ENCODE measurements at places on chromosomes 16 and 17.

- DNase-seq, result no peak
Measured at GRCh38 chr17:42676424-42677011, at the start of gene PLEKHH3. Gene PLEKHH3, minus strand, starts transcription at chr17:42676994. Its CDS starts 431 bp downstream, at chr17:42676563.

DNA sequence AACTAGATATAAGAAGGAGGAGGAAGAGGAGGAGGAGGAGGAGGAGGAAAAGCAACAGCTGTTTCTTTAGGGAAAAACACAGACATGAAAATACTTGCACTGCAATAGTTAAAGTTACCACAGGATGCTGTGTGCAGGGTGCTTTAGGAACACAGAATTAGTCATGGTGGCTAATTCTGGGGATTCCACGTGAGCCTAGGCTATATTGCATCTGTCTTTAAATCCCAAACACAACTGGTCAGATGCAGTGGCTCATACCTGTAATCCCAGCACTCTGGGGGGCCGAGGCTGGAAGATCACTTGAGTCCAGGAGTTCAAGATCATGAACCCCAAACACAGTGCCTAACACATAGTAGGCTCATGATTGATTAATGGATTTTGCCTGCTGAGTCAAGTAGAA, 155.3 kb upstream of the C16orf82 start:
- no peak for DNase-seq

DNA sequence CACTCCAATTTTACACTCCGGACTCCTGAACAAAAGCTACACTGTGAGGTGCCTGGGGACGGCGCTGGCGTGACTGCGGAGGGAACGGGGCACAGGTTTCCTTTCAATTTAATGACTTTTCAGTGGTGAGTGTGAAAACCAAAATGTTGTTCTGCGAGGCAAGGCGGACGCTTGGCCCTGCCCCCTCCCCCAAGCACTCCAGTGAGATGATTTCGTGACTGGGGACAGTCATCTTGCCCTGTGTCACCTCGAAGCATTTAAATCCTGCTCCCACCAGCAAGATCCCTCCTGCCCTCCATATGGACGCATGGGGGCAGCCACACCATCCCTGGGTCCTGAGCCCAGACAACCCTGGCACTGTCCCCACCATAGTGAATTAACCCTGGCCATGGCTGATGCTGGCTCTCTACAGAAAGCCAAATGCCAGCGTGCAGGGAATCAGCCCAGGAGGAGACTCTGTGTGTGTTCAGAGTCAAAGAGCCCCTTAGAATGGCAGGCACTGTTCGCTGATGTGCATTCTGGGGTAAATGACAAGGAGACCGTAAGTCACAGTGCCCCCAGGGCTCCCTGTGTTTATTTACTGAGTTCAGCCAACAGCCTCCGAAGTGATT, 41.0 kb downstream of the C16orf95 start:
- DNase-seq, result no peak

GRCh38 chr16:1090620-1091587, 5.1 kb downstream of the C1QTNF8 start:
- no peak for DNase-seq

DNA sequence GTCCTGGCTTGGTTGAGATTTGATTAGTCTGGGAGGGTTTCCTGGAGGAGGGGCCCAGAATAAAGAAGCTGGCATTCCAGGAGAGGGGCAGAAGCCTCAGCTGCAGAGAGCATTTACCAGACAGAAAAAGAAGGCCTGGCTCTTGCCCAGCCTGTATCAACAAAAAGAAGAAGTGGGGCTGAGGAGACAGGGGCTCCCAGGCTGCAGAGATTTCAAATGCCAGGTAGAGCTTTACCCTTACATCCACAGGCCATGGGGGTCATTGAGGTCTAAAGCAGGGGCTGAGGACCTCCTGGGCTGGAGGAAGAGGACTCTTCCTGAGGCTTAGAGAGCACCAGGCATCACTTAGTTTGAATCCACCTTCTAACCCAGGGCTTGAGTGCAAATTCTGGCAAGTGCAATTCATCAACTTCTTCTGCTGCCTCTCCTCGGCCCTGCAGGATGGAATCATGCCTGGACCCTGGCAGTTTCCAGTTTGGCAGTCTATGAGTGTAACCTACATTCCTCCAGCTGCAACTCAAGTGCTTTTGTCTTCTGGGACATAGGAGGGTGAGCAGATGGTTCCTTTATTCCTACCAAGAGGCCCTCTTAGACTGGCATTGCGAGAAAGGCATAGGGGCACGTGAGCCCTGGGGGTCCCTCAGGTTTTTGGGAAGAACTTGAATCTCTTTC, 15.3 kb downstream of the CA7 start:
- no peak for DNase-seq

DNA sequence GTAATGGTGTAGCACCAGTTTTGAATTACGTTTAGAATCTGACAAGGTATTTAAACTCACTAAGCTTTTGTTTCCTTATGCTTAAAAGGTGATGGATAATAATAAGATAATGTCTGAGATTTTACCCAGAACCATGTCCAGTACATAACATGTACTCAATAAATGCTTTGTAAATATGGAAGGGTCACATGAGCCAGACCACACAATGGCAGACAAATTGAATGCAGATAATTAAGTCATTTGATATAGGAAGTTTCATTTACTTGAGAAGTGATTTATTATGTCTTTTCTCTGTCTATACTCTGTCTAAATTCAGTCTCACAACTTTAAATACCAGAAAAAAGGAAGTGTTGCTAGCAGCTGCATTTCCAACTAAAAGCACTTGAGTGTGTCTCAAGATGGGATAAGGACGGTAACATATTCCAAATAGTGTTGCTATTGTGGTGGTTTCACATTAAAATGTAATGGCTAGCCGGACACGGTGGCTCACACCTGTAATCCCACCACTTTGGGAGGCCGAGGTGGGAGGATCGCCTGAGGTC, 52.5 kb upstream of the DHX40 start:
- DNase-seq, result no peak

DNA sequence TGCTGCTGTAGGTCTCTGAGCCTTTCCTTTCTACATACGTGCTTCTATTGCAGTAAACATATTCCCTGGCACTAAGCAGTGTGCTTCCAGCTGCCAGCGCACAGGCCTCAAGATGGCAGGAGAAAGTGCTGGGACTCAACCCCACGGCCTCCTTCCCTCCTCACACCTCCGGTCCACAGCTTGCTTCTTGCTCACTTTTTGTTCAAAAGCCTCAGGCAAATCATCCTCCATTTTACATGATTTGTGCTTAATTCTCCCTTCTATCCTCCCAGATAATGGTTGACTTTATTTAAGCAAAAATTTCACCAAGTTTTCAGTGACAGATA, 5.4 kb downstream of the CDK5R1 start:
- no peak for DNase-seq

GRCh38 chr17:78882540-78883088, 20.4 kb downstream of the CEP295NL start:
- peak; percentile 51 for DNase-seq

GRCh38 chr16:14347706-14348105, 276.6 kb downstream of the MRTFB start:
- no peak for DNase-seq

GRCh38 chr16:29318037-29318436, 88.5 kb downstream of the NPIPB11 start:
- DNase-seq, result no peak

GRCh38 chr17:28842282-28843012, at the start of gene FAM222B:
Gene FAM222B, minus strand, starts transcription at chr17:28842790. Its CDS starts 76,123 bp downstream, at chr17:28766667.
- DNase-seq, result peak; percentile 94

- DNase-seq, result peak; percentile 1
Measured at GRCh38 chr16:47342055-47342454, 118.8 kb downstream of the ITFG1 start.

DNA sequence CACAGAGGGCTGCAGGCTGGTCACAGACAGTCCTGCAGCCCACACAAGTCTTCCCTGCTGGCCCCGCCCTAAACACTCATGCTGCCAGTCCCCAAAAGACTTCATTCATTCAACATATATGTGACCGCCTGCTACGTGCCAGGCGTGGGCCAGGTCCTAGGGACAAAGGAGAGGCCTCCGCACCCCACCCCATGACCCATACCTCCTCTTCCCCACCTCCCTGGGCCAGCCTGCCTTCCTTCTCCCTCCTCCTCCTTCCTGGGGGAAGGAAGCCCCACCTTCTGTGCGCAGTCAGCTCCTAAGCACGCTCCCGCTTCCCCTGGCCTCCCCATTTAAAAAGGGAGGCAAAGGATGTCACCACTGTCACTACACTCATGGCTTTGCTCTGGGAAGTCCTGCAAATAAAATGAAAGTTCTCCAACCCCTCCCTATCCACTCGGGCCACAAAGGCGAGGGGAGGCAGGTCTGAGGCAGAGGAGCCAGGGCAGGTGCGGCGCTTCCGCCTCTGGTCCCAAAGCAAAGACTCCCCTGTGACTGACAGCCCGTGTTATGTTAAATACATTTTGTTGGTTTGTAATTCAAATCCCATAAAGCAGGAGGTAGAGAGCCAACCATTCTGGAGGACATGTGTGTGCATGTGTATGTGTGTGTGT, 9.0 kb downstream of the DNAAF8 start:
- DNase-seq, result peak; percentile 30

DNA sequence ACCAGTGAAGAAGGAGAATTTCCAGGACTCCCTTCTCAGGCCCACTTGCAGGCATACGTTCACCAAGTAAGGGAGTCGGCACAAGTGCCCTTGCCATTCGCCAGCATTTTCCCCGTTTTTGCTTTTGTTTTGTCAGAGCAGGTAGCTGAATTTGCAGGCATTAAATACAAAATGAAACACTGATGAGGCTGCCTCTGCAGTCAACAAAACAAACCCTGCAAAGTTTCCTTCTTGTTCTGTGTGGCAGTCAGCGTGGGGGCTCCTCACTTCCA, 7.8 kb downstream of the GLOD4 start:
- no peak for DNase-seq

- DNase-seq, result no peak
Measured at GRCh38 chr16:84020353-84020752, 22.2 kb downstream of the SLC38A8 start.

GRCh38 chr17:1727258-1727789, 2.8 kb downstream of the WDR81 start:
- no peak for DNase-seq

DNA sequence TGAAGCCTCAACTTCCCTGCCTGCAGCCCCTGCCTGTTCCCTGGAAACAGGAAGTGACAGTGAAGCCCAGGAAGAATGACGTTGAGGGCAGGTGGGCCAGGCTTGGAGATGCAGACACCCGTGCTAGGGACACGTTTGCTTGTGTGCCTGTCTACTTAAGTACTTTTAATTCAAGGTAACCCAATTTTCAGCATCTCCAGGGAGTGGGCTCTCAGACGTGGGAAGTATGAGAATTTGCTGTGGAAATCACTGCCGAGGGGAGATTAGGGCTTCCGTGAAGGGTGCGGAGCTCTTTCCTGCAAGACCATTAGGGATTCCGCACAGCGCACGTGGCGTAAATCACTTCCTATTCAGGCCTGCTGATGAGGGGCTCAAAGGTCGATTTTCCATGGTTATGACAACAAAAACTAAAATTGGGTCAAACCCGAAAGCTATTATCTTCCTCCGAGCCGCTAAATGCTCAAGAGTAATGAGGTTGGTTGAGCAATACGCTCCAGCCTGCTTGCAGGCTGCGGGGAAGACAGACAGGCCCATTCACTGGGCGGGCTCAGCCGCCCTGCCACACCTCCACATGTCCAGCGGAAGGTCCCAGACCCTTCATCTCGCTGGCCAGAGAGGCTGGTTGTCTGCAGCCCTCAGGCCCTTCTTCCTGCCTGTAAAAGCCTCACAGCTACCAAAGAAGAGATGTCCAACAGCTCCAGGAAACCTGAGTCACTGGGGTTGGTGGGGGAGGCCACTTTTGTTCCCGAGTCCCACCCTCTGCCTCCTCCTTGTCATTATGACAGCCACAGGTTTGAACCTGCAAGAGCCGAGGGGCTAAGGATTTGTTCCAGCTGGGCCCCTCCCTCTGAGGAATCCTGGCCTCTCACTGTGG, 109.9 kb downstream of the RBFOX3 start:
- DNase-seq, result no peak

DNA sequence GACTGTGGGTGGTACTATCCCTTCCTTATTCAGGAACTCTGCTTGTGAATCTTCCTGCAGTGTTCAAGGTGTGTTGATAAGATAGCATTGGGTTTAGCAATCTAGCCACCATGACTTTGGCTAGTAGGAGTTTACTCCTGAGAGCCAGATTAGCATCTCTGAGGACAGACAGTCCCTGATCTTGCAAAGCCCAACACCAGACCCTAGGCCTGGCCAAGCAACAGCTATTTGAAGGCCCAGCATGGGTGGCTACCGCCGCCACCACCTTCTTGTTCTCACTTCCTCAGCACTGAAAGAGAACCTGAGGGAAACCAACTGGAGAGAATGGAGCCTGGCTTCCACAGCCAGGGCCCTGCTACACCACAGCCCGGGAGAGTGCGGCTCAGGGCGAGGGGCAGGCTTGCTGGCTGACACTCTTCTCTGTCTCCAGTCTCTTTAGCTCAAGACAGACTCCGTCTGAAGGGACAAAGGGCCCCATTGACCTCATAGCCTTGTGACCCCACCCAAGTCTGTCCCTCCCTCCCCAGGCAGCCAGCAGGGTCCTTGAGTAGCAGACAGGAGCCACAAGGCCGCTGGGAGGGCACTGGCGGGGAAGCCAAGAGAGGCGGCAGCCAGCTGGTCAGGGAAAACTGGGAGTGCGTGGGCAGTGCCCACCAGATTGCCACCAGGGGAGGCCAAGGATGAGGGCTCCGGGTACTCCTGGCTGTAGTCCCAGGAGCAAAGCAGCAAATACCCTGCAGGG, 10.9 kb upstream of the ARHGAP23 start:
- no peak for DNase-seq

DNA sequence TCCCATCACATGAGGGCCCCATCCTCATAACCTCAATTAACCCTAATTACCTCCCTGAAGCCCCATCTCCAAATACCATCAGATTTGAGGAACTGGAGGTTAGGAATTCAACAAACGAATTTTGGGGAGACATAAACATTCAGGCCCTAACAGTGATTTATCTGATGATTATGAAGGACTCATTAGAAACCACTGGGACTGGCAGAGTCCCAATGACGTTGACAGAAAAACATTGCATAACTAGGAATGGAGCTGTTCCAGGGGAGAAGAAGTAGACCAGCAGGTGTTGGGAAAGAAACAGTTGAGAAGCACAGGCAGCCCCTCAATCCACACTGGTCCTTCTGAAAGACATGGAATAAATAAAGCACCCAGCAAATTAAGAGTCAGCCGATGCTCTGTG, 282.0 kb downstream of the MAP2K4 start:
- DNase-seq, result no peak

DNA sequence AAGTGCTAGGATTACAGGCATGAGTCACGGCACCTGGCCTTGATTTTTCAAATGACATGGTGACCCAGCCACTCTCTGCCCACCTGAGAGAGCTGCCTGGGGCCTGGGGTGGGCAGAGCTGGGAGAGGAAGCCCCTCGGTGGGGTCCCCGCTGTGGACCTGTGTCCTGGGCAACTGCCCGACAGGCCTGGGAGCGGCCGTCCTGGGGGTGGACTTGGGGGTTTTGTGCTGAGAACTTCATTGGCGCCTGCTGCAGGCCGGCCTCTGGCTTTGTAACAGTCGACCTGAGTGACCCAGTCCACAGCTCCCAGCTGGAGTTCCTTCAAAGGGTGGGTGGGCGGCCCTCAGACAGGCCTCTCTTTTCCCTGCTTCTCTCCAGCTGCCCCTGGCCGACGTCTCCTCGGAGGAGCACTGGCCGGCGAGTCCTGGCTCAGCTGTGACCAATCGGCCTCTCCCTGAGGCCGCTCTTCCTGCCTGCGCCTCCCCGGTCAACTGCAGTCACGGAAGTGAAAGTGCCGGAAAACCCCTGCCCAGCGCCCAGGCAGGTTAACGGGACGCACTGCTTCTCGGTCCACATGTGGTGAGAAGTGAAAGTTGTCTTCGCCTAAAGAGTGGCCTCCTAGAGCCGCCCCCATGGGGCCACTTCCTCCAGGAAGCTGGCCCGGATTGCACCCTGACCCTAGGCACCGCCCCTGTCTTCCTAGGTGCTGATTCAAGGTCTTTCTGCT, 5.5 kb downstream of the CBFA2T3 start:
- no peak for DNase-seq

GRCh38 chr16:3094289-3095027, 4.6 kb downstream of the ZSCAN10 start:
- peak; percentile 50 for DNase-seq

Measured in GM23248 (cell line).